ENCODE measurements at places on chromosomes 12 and 14.

GRCh38 chr14:70901269-70901668 lies 6.0 kb upstream of the PCNX1 start:
- DNase-seq = no peak

DNA sequence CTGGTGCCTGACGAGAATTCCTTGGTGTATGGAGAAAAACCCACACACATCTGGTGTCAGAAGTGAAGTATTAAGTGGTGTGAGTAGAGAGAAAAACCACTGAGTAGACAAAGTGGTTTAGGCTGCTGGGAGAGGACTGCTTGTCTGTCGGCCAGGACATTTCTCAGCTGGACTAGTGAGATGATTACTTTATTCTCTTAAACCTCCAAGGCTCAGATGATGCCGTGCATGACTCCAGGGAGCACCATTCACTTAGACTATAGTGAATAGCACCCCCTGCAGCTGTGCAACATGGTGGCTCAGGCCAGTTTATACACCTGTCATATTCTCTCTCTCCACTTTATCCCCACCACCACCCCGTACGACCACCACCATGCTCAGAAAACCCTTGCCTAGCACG lies 28.5 kb upstream of the NFYB start:
- no peak for DNase-seq

- no peak for DNase-seq
Observed at GRCh38 chr12:3313066-3313465, 177.9 kb upstream of the PRMT8 start.

- no peak for DNase-seq
Observed at GRCh38 chr14:56351861-56352260, 227.7 kb upstream of the TMEM260 start.

GRCh38 chr14:47959740-47960139 lies 284.3 kb upstream of the MDGA2 start:
- no peak for DNase-seq

GRCh38 chr12:7015555-7016370 lies 2.5 kb downstream of the LPCAT3 start:
- DNase-seq = no peak

- no peak for DNase-seq
Observed at GRCh38 chr14:30995689-30996088, 29.8 kb upstream of the AP4S1 start.

- DNase-seq = no peak
Observed at GRCh38 chr14:52262600-52262999, 4.9 kb upstream of the PTGDR start.

- no peak for DNase-seq
Observed at GRCh38 chr14:30799933-30800332, 74.4 kb upstream of the COCH start.

- DNase-seq = no peak
Observed at GRCh38 chr14:51575349-51576116, 76.2 kb upstream of the FRMD6 start.

DNA sequence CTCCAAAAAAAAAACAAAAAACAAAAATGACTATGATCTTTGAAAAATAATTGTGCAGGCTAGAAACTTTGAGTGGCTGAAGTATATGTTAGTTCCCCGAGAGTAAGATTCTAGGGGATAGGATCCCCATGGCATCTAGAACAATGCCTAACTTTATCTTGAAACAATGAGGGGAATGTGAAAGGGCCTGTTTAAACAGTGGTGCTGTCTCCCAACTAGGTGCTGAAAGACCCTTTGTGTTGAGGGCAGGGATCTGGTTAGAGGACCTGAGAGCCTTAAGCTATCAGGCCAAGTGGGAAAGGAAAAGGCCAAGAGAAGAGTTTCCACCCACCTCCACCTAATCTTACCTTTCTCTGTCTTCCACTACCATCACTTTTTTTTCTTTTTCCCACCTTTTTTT lies 6.8 kb upstream of the YLPM1 start:
- DNase-seq = no peak

DNA sequence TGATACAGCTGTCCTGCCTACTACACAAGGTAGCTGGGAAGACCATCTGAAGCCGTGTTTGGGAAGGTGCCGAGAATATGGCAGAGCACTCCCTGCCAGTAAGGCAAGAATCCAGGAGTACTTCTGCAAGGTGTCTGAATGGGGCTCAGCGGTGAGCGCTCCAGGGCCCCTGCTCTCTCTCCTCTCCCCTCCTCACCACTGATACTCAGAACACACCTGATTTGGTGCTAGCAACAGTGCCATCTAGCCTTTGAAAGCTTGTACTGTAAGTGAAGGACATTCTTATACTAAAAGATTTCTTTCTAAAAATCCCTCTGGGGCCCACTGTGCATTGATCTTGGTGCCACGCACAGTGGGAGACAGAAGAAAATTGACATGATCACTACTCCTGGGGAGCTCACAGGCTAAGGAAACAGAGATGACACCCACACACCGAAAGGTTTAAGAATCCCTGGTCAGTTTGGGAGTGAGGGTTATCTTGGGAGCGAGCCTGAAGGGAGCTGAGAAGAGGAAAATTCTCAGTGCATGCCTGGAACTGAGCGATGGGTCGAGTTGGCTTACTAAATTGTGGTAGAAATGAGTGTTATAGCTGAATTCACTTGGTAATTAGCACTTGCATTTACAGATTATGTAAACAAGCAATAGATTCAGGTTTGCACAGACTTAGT lies 216.9 kb downstream of the NTF3 start:
- DNase-seq = peak; percentile 35

- DNase-seq = no peak
Observed at GRCh38 chr14:90558983-90559590, 162.3 kb downstream of the CALM1 start.

GRCh38 chr14:37436519-37436918 lies 158.5 kb downstream of the FOXA1 start:
- no peak for DNase-seq

GRCh38 chr12:99043319-99043914 lies 398.3 kb downstream of the APAF1 start:
- peak; percentile 54 for DNase-seq

GRCh38 chr14:63078569-63078968 lies 33.3 kb upstream of the KCNH5 start:
- DNase-seq = no peak

DNA sequence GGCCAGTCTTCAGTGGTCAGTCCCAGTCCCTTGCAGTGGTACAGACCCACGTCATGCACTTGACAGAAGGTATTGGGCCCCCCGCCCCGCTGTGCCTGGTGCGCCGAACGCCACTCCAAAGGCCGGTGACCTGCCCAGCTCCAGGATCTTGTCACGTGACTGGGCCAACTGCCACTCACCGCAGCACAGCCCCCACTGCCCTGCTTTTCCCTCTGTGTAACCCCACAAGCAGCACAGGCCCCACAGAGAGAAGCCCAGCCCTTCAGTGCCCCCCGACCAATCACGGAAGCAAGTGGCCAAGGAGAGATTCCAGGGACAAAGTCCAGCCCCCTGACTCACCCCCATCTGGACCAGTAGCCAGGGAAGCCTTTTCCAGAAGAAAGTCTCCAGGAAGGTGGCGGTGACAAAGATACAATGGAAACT lies 498 bp downstream of the GPR132 start:
- DNase-seq = no peak

- DNase-seq = no peak
Observed at GRCh38 chr12:102350070-102350469, 130.3 kb downstream of the IGF1 start.

DNA sequence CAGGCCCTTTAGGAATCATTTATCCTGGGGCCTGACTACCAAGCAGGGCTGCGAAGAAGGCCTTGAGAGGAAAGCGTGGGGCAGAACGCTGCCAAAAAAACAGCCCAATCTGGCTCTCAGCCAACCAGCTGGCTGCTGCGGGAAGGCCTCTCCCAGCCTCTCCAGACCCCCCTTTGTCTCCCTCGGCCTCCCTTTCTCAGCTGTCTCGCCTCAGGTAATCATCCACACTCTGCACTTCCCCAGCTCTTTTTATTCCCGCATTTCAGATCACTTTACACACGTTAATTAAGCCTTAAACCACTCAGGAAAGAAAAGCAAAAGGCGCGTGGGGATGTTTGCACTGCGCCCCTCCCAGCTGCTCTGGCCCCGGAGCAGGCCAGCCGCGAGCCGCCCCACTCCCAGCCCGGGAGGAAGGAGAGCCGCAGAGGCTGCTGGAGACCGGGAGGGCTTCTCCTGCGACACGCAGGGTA lies 208.2 kb upstream of the FOXN3 start:
- no peak for DNase-seq

DNA sequence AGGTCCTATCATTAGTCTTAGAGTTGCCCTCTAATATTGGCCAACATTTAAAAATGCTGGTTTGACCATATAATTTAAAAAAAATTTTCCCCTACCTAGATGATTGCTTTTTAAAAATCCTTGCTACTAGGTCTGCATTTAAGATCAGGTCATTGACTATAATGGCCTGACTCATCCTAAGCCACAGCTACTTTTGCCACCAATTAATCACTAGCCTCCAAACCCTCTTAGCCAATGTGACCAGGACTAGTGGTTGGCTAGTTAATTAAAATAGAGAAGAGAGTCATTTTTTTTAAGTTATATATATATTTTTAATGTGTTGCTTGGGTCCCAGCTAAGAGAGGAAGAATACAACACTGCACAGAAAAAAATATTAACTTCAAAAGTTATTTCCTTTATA lies 57.5 kb downstream of the SOS2 start:
- DNase-seq = no peak

DNA sequence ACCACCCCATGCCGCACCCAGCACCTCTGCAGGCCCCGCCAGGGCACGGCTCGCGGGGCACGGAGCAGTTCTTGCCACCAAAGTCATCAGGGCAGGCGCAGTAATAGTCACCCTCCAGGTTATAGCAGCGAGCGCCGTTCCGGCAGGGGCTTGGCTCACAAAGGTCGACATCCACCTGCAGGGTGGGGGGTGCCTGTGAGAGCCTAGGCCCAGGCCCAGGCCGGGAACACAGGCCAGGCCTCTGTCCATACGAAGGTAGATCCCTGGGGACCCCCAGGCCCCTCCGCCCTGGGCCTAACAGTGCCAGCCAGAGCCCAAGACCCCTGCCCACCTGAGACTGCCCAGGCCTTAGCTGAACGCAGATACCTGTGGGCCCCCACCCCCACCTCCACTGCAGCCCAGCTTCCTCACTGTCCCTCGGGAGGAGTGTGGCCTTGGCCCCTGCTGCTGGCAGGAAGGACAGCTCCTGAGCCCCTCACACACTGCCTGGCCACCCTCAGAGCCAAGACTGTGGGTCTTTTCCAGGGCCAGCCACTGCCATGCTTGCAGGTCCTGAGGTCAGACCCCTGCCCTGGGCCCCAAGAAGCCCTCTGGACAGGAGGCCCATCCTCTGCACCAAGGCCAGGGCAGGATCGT lies 19.3 kb downstream of the JAG2 start:
- DNase-seq = no peak

DNA sequence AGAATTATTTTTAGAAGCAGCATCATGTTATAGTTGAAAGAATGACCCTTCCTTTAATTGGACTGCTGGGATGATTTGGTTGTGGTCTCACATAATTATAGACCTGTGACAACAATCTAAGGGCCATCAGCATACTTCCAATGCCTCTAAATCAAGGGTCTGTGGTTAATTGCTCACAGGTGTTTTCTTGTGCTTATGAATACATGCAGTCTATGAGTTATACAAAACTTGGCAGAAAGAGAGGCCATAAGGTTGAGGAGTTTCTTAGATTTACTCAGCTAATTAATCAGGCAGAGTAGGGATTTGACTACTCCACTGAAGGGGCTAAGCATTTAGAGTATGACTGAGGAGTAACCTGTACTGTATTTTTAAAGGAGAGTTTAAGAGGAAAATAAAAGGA lies 37.0 kb upstream of the FRMD6 start:
- DNase-seq = no peak

DNA sequence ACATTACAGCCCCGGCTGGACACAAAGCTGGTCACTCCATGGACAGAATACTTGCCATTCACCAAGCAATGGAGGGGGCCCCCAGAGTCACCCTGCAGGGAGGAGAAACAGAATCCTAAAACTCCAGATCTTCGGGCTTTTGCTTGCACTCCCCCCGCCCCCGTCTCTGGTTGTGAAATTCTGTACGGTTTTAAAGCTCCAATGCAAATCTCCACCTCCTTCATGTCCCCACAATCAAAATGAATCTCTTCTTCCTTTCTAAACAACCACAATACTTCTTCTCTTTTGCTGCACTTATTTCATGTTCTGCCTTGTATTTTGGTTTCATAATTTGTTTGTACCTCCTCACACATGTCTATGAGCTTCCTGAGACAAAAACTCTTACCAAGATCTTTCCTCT lies 5.8 kb upstream of the BIN2 start:
- DNase-seq = no peak

GRCh38 chr14:87260460-87260859 lies 732.5 kb downstream of the GALC start:
- DNase-seq = no peak

GRCh38 chr14:78829274-78829673 lies 659.1 kb downstream of the NRXN3 start:
- no peak for DNase-seq

Data from Jurkat, Clone E6-1 (cell line).